SK-N-SH treated with all-trans-retinoic acid at 6 μM for 48 hours (cell line): ENCODE measurements at places on chromosomes 7 and 10.

DNA sequence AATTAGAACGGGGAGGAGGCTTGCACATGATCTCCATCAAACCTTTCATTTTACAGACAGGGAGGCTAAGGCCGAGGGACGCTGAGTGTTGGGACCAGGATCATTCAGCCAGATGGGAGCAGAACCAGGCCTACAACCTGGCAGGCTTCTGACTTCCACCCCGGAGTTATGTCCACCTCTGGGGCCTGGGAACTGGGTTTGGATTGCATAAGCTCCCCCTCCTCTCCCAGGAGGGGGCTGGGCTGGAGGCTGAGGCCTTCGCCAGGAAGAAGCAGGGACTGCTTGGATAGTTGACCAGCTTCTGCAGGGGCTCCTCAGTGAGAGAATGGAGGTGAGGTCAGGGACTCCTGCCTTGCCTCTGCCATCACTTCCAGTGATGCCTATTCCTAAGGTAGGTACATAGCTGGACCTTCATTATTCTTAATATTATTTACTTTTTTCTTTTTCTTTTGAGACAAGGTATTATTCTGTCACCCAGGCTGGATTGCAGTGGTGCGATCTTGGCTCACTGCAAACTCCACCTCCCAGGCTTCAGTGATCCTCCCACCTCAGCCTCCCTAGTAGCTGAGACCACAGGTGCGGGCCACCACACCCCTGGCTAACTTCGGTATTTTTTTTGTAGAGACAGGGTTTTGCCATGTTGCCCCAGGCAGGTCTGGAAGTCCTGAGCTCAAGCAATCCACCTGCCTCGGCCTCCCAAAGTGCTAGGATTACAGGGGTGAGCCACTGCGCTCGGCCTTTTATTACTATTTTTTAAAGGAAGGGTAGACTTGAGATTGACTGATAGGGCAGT is 1.3 kb downstream of the SNX10 start:
- ATAC-seq: no peak

GRCh38 chr10:129285459-129285858 is 181.6 kb upstream of the MGMT start:
- ATAC-seq: no peak

GRCh38 chr7:29987083-29987482 is 2.5 kb downstream of the SCRN1 start:
- ATAC-seq: no peak

GRCh38 chr10:78250313-78251015 is 216.8 kb downstream of the RPS24 start:
- no peak for ATAC-seq

DNA sequence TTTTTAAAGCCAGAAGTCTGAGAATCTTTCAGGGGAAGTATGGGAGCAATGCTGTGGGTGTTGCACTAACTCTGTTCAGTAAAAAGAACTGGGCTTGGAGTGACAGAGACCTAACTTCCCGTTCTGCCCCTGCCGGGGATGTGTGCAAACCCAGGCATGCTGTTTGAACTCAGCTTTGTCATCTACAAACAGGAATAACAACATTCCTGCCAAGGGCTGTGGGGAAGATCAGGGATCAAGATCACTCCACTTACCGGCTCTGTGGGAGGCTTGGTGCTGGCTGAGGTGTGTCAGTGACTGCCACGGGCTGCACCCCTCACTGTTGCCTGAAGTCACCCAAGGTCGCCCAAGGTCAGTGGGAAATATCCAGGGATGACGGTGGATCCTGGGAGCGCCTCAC is 23.1 kb upstream of the DRGX start:
- no peak for ATAC-seq

DNA sequence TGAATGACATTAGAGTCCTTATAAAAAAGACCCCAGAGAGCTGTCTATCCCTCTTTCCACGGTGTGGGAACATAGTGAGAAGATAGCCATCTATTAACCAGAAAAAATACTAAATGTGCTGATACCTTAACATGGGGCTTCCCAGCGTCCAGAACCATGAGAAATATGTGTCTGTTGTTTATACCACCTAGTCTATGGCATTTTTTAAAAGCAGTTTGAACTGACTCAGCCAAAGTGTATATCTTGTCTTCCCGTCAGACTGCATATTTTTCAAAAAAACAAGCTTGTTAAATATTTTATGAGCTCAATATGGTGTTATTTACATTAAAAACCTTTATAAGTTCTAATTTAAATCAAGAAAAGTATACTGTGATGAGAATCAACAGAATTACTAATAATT is 255.3 kb downstream of the HGF start:
- ATAC-seq: no peak

GRCh38 chr7:26930201-26930600 is 65.8 kb upstream of the SKAP2 start:
- no peak for ATAC-seq

DNA sequence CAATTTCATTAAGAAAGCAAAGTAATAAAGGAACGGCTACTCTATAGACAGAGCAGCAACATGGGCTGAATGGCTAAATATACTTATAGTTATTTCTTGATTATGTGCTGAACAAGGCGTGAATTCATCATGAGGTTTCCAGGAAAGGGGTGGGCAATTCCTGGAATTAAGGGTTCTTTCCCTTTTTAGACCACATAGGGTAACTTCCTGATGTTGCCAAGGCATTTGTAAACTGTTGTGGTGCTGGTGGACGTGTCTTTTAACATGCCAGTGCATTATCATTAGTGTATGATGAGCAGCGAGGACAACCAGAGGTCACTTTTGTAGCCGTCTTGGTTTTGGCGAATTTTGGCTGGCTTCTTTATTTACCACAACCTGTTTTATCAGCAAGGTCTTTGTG is 28.5 kb upstream of the ZMYND11 start:
- no peak for ATAC-seq

DNA sequence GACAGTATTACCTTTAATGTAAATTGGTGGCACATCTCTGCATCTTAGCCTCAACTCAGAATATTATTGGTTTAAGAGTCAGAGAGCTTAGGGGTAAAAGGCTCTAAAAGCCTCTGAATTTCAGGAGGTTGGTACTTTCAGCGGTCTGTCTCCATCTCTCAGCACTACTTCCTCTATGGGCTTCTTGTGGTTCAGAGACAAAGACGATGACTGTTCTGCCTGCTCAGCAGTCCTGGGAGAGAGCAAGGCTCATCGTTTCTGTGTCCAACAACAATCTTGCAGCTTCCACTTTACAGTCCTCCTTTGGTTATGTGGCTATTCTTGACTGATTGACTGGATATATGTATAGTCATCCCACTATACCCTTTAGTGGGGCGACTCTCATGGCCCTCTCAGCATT is 394.7 kb downstream of the AUTS2 start:
- ATAC-seq: no peak
